ENCODE measurements at places on chromosomes 4 and X.

- no peak for DNase-seq
These were observed 53.1 kb downstream of the OCRL start for GRCh38 chrX:129593137-129593536.

DNA sequence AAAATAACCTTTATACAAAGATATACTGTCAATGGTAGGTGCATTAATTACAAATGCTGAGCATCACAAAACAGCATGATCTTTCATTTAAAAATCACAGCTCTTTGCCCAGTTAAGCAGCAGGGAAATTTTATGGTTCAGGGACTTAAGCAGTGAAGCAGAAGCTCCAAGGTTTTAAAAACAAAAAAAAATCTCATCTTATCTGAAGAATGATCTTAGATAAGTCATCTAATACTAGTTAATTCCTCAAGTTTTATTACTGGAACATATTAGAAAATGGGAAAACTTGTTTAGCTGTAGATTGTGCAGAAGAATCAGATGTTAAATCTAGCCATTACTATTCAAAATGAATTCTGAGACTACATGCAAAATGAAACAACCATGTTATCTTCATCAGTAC, 289.9 kb downstream of the GASK1B start:
- no peak for DNase-seq

- peak; percentile 25 for DNase-seq
These were observed 2.1 kb upstream of the APBB2 start for GRCh38 chr4:41216294-41217019.

DNA sequence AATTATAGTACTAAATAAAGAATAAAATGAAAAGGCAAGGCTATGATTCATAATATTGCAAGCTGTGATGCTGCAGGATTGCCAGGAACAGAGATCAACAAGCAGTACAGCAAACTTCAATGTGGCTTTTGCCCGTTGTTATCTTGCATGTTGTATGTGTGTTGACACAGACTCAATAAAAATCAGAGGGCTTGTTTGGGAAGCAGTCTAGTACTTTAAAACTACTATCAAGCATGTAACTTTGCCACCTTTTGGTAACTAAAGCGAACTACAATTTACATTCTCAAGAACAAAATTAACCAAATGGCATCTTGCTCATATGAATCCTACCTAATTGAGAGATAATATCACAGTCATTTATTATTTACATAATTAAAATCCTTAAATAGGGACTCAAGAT, 79.8 kb upstream of the GPM6A start:
- peak; percentile 1 for DNase-seq

DNA sequence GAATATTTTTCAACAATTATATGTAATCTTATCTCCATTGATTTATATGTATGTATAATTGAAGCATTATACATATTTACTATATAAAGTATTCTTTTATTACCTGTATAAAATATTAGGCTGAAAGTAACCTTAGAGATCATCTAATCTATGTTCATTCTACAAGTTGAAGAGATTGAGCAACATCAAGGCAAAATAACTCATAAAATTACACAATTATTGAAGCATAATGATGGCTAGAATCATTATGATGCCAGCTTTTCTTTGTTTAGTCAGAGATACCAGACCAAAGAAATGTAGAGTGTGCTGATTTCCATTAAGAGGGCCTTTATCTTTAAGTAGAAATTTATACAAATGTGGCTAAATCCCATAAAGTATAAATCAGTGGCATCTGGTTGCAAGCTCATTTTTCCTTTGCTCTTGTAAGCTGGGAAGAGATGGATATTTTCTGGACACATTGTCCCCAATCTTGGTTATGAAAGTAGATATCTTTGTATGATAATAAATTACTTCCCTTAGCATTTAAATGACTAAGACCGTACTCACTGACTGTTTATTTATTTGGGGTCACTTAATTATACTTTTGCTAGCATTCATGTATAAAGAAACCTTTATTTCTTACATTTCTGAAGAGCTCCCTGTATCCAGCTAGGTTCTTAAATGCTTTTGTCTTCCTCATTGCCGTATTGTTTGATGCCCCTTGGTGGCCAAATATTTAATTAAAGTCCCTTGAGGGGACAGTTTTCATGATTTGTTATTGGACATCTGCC, 339.8 kb downstream of the PCDH7 start:
- no peak for DNase-seq

GRCh38 chr4:42080306-42080705, 72.1 kb downstream of the BEND4 start:
- no peak for DNase-seq

GRCh38 chr4:137530176-137530575, 2.1 kb downstream of the PCDH18 start:
- DNase-seq, result no peak

GRCh38 chr4:168893807-168894206, 116.2 kb downstream of the CBR4 start:
- no peak for DNase-seq

GRCh38 chr4:141909541-141909940, 273.2 kb downstream of the IL15 start:
- DNase-seq, result no peak

- DNase-seq, result no peak
These were observed 111.3 kb downstream of the ZNF674 start for GRCh38 chrX:46433892-46434291.

DNA sequence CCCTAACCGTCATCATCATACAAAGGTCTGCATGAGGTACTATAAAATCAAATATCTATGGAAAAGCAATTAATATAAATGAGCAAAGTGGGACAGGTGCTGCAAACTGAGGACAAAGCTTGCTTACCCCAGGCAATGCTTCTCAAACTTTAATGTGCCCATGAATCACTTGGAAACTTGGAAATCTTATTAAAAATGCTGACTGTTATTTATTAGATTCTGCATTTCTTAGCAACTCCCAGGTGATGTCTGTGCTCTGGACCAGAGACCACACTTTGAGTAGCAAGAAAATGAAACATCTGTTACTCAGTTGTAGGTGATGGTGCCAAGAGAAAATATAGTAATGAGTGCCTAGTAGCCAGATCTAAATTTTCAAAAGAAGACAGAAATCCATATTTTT, 890.4 kb upstream of the FTHL17 start:
- no peak for DNase-seq

DNA sequence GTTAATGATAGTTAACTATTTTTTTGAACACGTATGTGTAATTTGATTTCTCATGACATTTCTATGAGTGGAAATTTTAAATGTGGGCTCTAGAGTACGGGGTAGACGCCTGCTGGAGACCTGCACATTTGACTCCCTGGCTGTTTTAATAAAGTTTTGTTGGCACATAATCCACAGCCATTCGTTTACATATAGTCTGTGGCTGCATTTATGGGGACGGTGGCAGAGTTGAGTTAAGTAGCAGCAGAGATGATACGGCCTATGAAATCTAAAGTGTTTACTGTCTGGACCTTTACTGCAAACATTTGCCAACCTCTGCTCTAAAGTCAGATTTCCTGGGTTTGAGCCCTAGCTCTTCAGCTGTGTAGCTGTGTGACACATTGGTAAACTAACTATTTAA, 118.8 kb downstream of the CHRNA9 start:
- no peak for DNase-seq

- no peak for DNase-seq
These were observed 21.4 kb downstream of the REELD1 start for GRCh38 chr4:146235654-146236177.

DNA sequence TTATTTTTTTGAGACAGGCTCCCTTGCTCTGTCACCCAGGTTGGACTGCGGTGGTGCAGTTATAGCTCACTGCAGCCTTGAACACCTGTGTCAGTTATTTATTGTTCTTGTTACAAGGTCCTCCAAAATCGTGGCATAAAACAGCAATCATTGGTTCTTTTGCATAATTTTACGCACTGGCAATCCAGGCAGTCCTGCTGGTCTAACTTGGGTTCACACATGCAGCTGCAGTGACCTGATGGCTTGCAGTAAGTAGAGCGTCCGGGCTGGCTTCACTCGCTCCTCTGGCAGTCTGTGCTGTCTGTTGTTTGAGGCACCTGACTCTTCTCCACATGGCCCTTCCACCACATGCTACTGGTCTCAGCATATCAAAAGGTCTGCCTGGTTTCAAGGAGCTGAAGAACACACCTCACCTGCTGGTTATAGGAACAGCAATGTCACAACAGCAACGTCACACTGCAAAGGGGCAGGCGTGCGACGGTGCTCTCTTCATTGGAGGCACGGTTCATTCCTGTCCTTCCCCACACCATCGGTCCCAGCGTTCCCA, 894.6 kb downstream of the TRIML1 start:
- DNase-seq, result no peak

GRCh38 chrX:41482154-41482850, 35.2 kb downstream of the NYX start:
- DNase-seq, result no peak

DNA sequence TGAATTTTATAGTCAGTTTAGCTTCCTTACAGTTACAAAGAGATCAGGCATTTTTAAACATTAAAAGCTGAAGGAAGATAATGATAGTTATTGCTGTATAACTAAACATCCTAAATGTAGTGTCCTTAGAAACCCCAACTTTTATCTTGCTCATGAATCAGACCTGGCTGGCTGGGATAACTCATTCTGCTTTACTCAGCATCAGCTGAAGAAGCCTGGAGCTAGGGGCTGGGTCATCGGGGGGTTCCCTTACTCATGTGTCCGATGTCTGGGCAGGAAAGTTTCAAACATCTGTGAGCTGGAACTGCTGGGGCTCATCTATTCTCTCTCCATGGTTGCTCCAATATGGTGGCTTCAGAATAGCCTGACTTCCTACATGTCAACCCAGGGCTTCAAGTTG, 113.9 kb downstream of the MTNR1A start:
- no peak for DNase-seq

GRCh38 chr4:13483768-13484121, 395 bp downstream of the RAB28 start:
- peak; percentile 27 for DNase-seq

GRCh38 chr4:22129454-22130029, 181.0 kb upstream of the KCNIP4 start:
- DNase-seq, result peak; percentile 3

DNA sequence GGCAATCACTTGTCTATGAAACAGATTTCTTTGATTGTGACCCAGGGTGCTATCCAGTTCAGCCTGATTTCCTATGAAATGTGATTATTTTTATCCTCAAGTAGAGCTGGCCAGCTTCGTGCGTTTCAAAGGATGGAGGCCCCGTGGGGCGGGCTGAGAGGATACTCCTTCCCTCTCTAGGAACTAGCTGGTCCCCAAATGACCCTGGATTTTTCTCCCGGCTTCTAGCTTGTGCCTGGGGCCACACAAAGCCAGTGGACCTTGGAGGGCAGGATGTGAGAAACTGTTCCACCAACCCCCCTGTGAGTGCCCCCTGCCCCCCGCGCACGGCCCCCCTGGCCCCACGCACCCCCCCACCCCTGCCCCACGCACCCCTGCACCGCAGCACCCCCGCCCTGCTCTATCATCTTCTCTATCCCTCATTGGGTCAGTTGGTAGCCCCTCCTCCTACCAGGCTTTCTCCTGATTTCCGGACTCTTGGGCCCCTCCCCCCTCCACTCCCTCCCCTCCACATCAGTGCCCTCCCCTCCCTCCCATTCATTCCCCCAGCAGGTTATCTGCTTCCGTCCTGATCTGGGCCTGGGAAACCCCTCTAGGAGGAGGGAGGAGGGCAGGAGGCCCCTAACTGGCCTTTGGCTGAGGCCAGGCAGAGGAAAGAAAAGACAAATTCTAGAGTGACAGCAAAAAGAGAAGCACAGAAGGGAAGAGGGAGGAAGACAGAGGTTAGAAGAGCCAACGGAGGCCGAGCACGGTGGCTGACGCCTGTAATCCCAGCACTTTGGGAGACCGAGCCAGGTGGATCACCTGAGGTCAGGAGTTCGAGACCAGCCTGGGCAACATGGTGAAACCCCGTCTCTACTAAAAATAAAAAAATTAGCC, 3.3 kb downstream of the XPNPEP2 start:
- DNase-seq, result no peak

GRCh38 chr4:7330031-7330596, 104.6 kb downstream of the PSAPL1 start:
- no peak for DNase-seq

DNA sequence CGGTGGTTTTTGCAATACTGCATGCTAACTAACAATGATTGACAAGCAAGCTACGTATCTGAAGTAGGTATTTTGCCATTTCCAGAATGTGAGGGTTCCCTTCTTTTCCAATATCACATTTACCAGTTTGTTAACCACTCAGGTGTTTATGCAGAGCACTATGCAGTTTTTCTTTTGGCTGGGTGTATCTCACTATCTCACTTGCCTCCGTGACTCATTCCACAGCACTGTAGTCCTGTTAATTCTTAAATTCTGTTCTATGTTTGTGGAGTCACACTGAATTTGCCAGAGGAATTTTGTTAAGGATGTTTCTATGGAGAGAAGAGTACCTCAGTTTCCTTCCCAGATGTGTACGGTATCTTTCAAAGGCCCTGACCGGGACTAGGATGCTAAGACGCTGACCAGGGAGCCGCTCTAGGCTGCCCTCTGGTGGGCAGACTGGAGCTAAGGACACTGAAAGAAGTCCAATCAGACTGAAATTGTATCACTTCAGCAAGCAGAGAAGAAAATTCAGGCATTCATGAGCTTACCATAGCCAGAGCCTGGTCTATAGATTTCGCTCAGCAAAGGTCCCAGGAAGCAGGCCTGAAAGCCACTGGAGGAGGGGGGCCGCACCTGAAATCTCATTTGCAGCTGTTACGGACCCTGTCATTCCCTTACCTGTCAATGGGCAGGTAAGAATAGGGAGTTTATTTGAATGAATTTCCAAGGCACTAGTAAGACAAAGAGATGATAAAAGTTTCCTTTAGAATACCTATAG, 388.4 kb upstream of the SPOCK3 start:
- peak; percentile 1 for DNase-seq

DNA sequence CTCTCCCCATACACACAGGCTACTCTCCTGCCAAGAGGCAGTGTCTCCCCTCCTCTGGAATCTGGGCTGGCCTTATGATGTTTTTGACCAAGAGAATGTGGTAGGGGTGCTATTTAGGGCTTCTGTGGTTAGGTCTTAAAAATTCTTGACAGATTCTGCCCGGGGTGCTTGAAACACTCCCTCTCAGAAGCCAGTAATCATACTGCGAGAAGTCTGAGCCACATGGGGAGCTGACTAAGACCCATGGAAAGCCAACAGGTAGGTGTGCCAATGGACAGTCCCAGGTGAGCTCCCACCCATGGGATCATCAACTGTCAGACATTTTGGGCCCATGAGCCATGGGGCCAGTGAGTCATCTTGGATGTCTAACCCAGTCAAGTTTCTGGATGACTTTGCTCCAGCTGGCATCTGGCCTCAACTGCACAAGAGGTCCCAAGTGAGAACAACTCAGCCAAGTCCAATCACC, 315.7 kb downstream of the FBXW7 start:
- no peak for DNase-seq

- DNase-seq, result no peak
These were observed 633.3 kb downstream of the FAT4 start for GRCh38 chr4:125948021-125948420.

DNA sequence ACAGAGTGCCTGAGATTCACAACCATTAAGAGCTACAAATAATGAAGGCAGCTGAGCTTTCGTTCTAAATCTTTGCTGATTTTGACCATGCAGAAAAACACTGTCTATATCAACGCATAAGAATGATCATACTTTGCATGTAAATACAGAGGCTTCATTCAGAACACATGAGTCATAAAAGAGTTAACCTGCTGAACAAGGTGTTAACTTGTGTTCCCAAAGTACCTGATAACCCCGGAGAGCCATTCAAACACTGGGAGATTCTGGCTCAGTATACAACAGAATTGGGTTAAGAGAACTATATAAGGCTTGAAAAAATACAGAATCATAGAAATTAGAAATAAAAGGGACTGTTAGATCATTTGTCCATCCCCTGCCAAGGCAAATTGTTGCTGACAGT, 964.3 kb upstream of the TENM3 start:
- no peak for DNase-seq

GRCh38 chrX:42804524-42804923, 26.6 kb upstream of the PPP1R2C start:
- no peak for DNase-seq

GRCh38 chrX:111521169-111521568, 9.7 kb downstream of the SERTM2 start:
- DNase-seq, result no peak

Measured in CD4-positive, alpha-beta T cell treated with Interleukin-10 for 1 hour (primary cell).